ENCODE measurements at places on chromosomes 2 and 18.

GRCh38 chr2:171771463-171771862 is 84.2 kb downstream of the DYNC1I2 start:
- DNase-seq, result no peak

DNA sequence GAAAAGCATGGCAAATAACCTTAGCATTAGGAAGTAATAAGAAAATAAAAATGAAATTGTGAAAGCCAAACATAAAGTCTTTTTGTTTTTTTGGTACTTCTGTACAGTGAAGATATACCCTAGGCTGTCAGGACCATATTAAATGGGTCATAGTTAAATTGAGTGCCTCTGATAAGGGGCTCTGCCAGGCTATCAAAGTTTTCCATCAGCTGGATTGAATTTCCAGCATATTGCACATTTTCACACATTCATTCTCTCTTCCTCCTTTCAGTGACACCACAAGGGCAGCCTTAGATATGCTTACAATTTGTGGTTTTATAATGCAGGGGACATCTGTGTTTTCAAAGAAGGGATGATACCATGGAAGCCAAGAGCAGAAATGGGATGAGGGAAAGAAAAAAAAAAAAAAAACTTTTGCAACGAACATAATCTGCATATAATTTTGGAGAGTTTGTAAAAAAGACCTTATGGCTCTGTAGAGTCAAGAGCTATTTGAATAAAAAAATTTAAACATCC is 109.3 kb upstream of the LYPD1 start:
- DNase-seq, result no peak

DNA sequence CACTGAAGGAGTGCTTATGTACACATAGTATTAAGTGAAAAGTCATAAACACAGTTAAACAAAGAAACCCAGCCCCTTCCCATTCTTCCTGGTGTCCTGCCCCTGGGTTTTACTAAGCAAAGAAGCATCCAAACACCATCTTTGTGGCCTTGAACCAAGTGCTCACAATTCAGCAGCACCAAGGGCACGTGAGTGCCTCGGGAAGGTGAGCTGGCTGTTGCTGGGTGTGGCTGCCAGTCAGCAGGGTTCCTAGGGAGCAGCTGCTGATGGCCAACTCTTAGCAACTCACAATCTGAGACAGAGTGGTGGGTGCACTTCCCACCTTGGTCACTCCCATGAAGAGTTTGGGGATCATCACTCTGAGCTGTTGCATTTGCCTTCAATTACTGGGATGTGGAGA is 97.7 kb upstream of the PGAP1 start:
- no peak for DNase-seq

- DNase-seq, result peak; percentile 55
These were observed 83.0 kb downstream of the LPIN1 start for GRCh38 chr2:11829324-11829946.

DNA sequence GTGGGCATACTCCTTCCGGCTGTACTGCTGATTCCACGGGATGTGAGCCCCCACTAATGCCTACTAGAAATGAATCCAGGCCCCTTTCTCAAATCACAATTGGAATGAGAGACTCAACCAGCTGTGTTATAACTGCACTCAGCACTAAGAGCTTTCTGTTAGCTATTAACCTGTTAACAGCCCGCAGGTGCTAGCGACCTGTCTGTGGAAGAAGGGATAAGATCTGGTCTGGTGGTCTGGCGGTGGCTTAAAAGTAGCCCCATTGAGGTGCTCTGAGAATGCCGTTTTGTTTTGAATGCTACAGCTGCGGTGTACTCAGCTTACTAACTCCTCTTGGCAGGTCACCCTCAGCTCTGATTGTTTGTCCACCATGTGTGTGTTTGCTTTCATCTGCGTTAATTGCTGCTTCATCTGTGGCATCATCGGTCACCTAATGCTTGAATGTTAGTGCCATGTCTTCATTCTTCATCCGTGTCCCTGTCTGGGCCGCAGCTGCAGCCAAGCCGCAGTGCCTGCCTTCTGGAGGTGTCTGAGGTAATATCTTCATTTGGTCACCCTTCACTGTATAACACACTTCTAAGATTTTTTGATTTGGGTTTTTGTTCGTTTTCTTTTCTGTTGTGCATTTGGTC is 16.3 kb downstream of the RAB12 start:
- no peak for DNase-seq

- DNase-seq, result no peak
These were observed 123.9 kb downstream of the MGAT5 start for GRCh38 chr2:134377730-134378129.

GRCh38 chr2:28594332-28595108 is 98.7 kb downstream of the PLB1 start:
- DNase-seq, result peak; percentile 87

- no peak for DNase-seq
These were observed 98.4 kb upstream of the GULP1 start for GRCh38 chr2:188193230-188193629.

DNA sequence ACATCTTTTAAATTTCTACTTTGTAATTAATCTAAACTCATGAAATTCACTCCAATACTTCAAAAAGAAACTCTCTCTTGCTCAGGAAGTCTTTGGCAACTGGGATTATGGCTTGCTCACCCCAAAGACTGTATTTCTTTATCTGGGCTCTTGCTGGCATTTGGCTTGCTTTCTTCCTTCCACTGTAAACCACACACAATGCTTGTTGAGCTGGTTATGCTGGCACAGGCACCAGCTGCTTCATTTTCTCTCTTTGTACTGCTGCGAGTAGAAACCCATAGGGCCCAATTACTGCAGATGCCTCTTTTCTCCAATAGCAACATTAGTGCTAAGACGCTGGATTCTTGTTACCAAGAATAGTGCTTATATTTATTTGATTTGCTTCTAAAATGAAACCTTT is 51.4 kb downstream of the SLC38A11 start:
- peak; percentile 50 for DNase-seq

- DNase-seq, result no peak
These were observed 32.1 kb upstream of the TTC39C start for GRCh38 chr18:23982155-23983079.

DNA sequence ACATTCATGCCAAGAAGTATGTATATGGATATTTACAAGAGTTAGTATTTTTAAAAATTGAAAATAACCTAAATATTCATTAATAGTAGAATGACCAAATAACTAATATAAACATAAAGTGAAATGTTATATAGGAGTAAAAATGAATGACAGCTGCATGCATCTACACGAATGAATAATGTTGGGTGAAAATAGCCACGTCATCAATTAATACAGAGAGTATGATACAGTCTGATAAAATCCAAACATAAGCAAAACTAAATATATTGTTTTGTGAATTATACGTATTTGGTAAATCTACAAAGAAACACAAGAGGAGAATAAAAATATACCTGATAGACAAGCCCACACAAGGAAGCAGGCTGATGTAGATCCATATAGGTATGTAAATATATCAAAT is 24.5 kb downstream of the ZC3H8 start:
- DNase-seq, result no peak

DNA sequence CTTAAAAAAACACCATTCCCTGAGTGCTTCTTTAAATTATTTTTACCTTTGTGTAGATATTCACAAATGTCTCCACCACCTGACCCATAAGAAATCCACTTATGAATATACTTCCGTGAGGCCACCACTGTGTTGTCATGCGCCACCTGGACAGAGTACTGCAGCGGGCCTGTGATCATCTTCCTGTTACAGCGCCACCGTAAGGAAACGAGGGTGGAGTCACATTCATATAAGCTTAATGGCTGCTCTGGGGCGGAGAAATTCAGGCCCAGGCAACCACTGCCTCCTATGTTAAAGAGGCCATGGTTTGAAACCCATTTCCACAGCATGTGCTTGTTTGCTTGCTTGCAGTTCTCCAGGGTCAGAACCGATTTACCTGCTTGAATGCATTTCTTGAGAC is 17.7 kb downstream of the PLA2R1 start:
- no peak for DNase-seq

- no peak for DNase-seq
These were observed 13.0 kb downstream of the RND3 start for GRCh38 chr2:150474326-150475074.

DNA sequence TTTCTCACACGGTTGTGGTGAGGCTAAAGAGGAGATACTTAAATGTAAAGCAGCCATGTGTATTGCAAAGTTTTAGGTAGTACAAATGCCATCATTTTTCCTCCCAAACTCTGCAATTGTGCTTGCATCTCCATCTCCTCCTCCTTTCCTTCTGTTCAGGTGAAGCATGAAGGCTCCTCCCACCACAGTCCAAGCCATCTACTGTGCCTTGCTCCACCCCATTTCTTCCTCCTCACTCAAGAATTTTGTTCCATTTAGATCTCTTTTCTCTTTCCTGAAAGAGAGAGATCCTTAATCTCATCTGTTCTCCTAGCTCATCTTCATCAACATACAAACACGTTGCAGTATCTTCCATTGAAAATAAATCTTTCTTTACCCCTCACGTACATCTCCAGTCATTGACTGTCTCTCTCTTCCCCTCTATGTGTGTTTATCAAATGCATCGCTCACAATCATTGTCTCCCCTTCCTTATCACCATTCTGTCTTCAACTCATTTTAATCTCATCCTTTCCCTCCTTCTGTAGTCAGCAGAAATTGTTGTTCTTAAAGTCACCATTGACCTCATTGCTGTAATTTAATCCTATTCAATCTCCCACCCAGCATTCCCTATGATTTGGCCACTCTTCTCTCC is 392.1 kb downstream of the RAD51AP2 start:
- DNase-seq, result no peak

DNA sequence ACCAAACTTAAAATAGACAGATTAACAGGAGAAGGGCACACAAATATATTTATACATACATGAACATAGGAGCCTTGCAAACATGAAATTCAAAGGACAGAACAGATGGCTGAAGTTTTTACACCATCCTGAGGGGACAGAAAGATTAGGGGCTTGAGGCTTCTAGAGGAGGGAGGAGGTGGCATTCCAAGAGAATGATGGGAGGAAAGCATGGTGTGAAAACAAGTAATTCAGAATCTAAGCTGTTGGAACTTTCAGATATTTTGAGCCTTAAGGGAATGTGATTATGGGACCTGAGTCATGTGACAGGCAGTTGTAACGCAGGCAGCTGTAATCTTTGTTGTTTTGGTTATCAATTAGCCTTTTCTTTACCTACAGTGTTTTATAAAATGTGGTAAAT is 225.2 kb upstream of the SPOPL start:
- no peak for DNase-seq

GRCh38 chr2:9208875-9209274 is 2.3 kb downstream of the ASAP2 start:
- no peak for DNase-seq

DNA sequence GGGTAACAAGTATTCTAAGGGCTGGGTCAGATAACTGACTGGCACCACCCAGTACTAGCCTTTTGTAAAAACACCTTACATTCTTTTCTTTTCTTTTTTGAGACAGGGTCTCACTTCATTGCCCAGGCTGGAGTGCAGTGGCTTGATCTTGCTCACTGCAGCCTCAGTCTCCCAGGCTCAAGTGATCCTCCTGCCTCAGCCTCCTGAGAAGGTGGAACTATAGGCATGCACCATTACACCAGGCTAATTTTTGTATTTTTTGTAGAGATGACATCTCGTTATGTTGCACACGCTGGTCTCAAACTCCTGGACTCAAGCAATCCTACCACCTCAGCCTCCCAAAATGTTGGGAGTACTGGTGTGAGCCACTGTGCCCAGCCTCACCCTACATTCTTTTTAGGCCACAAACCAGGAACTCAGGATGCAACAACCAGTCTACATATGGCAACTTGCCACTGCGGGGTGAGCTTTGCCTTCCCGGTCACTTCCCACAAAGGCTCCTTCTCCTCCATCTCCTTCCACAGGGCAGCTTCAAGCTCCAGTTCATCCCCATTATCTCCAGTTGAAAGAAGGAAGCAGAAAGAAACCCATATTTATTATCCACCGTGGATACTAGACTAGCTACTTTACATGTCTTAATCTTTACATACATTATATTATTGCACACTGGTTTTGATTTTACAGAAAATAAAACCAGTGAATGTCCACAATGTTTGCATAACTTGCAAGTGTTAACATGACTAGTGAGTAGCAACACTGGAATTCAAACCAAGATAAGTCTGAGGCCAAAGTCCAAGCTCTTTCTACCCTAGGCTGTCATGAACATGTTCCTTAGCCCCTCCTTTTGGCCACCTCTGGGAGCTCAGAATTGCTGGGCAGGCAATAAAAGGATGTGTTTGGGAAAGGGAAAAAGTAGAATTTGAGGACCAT is 23.7 kb upstream of the AP1S3 start:
- DNase-seq, result no peak

- no peak for DNase-seq
These were observed 110.5 kb downstream of the TCF4 start for GRCh38 chr18:55477499-55477859.

DNA sequence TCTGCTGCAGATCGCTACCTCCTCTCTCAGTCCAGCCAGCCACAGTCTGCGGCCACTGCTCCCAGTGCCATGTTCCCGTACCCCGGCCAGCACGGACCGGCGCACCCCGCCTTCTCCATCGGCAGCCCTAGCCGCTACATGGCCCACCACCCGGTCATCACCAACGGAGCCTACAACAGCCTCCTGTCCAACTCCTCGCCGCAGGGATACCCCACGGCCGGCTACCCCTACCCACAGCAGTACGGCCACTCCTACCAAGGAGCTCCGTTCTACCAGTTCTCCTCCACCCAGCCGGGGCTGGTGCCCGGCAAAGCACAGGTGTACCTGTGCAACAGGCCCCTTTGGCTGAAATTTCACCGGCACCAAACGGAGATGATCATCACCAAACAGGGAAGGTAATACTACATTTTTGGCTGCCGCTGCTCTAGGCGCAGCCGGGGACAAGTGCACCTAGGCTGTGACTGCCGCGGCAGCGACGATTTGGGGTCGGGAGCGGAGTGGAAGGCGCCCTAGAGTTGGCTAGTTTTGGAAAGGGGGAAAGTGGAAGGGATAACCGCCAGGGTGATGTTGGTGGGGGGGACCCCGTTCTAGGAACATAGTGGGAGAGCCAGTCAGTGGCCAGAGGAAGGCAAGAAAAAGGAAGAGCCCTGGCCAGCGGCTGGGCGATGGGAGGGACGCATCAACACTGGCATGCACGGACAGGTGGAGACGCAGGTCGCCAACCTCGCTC is 776 bp downstream of the TBR1 start:
- no peak for DNase-seq

DNA sequence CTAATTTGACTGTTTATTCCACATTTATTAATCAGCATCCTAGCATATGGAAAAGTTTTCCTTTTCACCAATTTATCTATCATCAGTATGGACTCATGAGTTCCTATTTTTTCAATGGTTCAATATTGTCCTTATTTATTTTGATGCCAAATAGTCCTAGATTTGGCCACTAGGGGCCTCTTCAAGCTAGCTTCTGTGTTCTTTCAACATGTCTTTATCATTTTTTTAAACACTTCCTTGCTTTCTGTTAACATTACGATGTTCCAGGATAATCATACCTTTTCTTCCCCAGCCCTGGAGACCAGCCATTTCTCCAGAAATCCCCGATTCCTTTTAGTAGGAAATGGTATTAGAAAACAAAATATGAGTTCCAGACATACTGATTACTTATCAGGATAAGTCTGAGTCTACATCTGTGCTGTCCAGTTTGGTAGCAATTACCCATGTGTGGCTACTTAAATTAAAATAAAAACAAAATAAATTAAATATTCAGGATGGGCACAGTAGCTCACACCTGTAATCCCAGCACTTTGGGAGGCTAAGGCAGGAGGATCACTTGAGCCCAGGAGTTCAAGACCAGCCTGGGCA is 70.6 kb downstream of the RPE start:
- no peak for DNase-seq
